Muscle of back (tissue), 13 donors: ENCODE measurements at places on chromosomes 12 and 14.

- DNase-seq = no peak
Measured at GRCh38 chr12:32698285-32698684, 19.2 kb downstream of the DNM1L start.

DNA sequence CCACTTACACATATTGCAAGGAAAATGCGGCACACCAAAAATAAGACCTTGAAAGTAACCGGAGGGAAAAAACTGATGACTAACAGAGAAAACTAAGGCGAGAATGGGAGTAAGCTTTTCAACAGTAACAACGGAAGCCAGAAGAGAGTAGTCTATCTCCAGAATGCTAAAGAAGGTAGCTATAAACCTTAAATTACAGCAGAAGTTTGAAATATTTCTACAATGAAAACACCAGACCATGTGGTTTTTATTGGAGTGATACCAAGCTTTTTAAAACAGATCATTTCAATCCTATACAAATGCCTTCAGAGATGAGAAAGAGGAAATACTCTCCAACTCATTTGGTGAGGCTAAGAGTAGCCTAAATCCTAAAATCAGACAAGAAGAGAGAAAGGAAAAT is 209.5 kb downstream of the ANO6 start:
- DNase-seq = peak; percentile 58

- no peak for DNase-seq
Measured at GRCh38 chr12:34396006-34396860, 373.9 kb downstream of the ALG10 start.

DNA sequence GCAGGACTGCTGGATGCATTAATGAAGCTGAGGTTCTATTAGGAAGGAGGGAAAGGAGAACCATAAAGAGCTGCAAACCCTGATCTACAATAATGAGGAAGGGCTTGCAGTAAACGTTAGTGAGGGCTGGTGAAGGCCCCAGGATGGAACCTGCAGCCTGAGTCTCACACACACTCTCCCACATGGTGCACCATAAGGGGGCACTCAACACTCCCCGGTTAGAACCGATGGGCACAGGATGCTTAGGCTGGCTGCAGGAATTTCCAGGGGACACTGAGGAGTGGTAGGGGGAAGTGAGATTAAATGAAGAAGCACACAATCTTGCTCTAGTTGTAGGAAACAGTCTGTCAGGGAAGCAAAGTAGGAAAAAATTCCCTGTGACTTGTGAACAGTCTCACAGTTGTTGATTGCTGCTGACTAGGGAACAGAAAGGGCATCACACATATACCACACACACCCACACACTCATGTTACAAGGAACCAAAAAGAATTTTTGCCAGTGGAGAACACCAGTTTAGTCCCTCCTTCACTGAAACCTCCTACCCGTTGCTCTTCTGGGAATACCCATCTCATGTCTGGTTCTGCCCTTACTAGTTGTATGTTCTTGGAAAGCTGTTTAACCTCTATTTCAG is 56.2 kb upstream of the FERMT2 start:
- DNase-seq = no peak

- peak; percentile 68 for DNase-seq
Measured at GRCh38 chr14:68295316-68295816, 475.8 kb downstream of the RAD51B start.

- DNase-seq = peak; percentile 28
Measured at GRCh38 chr14:61296719-61297502, 15.8 kb upstream of the TMEM30B start.

- no peak for DNase-seq
Measured at GRCh38 chr12:50403001-50403440, 2.3 kb downstream of the LARP4 start.

GRCh38 chr12:131356485-131357184 is 354.3 kb upstream of the SFSWAP start:
- no peak for DNase-seq

DNA sequence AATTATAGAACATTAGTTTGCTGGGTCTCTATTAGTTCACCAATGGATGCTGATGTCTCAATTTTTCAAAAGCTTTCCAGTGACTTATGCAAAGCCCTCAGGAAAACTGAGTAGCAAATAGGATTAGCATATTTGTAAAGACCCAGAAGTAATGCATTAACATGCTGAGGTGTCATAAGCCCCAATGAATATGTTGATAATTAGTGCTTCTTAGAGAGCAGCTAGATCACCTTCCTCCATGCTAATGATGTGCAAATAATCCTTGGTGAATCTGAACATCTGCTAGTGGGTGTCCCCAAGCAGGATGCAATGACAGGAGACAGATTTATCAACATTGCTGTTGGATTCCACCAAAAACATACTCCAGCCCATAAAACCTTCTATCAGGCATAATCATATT is 19.0 kb downstream of the IFNG start:
- no peak for DNase-seq

DNA sequence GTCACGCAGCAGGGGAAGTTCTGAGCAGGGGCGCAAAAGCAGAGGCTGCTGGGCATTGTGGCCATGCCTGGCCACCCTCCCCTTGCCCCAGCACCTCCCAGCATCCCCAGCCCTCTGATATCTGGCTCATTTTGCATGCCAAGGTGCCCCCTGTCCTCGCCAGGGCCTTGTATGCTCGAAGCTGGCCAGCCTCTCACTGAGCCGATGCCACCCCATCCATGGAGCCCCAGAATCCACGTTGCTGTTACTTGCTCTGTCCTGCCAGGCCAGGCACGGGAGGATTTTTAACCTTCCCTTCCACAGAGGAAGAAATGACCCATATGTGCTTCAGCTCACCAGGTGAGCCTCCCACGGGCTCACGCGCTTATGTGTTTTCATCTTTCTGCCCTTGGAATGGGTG is 413.4 kb downstream of the BCL11B start:
- DNase-seq = no peak

- DNase-seq = no peak
Measured at GRCh38 chr14:95424529-95424928, 91.9 kb downstream of the SYNE3 start.

DNA sequence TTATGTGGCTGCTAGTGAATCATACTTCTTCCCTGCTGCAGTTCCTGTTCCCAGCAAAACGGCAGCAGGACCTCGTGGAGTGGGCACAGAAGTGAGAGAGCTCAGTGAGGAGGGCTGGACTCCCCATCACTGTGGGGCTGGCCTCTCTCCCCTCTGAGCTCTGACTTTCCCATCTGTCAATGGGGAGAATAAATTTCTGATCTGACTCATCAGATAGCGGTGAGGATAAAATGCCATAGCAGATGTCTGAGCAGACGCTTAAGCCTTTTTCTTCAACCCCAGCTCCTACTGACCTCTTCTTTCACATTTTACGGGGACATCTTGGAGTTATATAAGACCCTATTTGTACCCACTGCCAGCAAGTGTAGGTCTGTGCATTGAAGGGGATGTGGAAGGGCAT is 116.6 kb downstream of the CRACR2A start:
- no peak for DNase-seq

DNA sequence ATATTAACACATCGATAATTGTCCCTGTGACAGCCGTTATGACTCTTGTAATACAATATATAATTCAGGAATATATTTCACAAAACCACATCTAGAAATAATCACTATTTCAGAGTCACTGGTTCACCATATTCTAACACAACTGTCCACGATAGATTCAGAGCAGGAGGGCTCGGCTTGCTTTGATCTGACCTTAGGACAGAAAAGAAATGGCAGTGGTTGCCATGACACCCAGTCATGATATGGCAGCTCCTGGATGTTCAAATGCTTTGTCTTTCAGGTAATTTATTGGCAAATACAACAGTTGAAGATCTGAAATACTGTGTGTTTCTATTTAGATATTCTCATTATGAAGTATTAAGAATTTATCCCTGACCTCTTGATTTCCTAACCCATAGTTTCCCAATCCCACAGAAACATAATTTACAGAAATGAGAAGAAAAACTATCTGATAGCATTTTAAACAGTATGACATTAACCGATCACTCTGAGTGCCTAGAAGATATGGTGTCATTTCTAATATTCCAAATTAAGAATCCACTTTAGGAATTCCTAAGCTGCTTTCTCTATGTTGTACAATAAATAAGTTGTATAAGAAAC is 116.4 kb downstream of the EPS8 start:
- no peak for DNase-seq

GRCh38 chr12:120944645-120945217 is 33.6 kb upstream of the HNF1A start:
- peak; percentile 16 for DNase-seq

- no peak for DNase-seq
Measured at GRCh38 chr12:6322352-6322751, 11.9 kb downstream of the PLEKHG6 start.

DNA sequence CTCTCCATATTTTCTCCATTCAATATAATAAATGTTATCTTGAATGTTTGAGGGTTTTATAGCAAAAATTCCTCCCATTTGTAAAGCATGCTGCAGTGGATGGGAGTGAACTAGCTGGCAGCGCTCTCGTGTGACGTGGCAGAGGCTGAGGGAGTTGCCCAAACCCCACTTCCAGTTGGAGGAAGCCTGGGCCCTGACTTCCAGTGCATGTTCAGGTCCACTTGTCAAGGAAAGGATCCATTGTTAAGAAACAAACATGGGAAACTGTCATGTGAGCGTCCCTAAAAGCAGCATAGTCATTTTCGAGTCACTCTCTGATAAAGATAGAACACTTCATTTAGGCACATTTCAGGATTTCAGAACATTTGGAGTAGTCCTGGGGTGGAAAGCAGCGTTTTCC is 116.6 kb downstream of the SLC25A47 start:
- DNase-seq = no peak

DNA sequence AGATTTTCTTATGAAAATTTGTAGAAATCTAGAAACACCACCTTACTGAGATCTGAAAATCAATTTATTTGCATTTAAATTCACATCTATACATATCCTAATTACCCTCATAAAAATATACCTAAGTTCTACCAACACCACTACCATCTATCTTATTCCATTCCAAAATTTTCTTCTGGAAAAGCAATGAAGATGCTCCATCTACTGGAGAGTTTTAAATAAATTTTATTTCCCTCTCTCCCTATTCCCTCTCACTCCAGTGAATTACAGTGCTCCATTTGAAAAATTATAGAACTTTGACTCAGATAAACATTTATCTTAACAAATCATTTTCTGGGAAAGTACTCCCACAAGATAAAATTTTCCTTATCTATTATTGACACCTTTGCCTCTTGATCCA is 2.3 kb upstream of the C14orf39 start:
- DNase-seq = no peak

DNA sequence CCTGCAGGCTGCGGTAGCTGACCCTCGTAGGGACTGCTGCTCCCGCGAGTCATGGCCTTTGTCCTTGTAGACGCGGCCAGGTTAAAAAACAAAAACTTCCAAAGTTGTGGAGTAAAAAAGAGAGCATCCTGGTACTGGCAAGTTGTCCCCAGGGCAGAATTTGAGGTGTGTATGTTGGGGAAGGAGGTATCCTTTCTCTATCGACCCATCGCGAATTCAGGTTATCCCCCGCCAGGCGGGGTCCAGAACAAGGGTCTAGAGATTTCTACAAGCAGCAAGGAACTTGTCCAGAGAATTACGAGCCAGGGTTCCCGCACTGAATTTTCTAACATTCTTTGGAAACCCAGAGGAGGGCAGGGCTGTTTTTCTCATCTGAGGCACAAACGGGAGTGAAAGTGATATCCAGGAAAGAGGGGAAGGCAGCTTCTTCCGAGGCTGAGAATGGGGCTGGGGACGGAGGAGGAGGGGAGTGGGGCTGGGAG is 16.3 kb downstream of the TBX3 start:
- no peak for DNase-seq

- no peak for DNase-seq
Measured at GRCh38 chr14:91885113-91885712, 17.9 kb upstream of the TC2N start.

DNA sequence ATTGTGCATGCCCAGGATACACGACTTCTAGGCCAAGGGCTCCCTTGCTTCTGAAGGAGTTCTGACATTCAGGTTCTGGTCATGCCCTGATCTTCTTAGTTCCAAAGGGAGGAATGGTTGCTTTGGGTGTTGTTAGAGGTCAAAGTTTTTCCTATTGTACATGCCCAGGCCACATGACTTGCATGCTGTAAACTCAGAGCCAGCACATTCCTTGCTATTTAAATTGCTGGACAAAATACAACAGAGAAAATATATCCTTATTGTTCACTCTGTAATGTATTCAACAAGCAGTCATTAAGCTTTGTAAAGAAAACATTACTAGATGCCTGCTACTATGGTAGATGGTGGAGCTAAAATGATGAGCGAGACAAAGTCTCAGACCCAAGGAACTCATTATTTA is 71.2 kb upstream of the COCH start:
- peak; percentile 35 for DNase-seq

DNA sequence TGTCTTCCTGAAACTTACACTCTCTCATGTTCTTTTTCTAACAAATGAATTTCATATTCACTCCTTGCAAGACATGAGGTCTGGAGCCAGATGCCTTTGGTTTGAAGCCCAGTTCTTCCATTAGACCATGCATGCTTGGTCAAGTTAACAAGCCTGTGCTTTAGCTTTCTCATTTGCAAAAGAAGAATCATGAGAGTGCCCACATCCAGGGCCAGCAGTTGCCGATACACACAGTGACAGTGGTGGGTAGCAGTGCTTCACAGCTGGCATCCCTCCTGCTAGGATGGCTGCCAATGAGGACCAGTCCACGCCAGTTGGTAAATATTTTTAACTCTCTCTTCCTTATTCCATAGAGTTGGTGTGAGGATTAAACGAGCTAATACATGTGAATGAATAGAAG is 163.1 kb downstream of the PHLDA1 start:
- DNase-seq = peak; percentile 39

DNA sequence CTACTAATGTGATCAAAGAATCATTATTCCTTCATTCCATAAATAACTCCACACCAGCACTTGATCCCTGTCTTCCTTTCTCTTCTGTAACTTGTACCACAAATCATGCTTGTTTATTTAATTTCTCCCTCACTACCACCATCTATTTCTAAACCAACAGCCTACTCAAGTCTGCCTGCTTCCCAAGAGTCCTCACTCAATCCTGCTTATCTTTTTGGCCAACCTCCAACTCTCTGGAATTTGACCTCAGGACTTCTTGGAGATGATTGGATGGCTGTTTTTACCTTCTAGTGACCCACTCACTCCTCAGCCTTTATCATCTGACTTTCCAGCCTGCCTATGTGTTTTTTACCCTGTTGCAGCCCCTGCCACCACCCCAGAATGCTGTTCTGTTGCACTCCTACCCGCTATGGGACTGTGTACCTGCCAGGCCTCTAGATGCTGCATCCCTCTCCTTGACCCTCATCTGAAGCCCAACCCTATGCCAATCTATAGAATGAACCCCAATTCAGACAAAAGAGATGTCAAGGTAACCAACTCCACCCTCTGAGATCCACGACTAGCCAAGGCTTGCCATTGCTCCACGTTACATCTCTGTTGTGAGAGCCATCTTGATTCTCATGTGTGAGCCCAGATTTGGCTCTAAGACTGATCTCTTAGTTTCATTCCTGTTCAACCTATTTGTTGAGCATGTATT is 150.2 kb upstream of the PLEKHG7 start:
- DNase-seq = no peak

- peak; percentile 38 for DNase-seq
Measured at GRCh38 chr14:53432378-53432802, 279.3 kb upstream of the DDHD1 start.
